ENCODE measurements at places on chromosomes 2 and 18.

GRCh38 chr2:44906972-44907371 lies 34.5 kb upstream of the SIX3 start:
- peak; percentile 71 for DNase-seq

- DNase-seq: no peak
These were observed 310.3 kb upstream of the HS6ST1 start for GRCh38 chr2:128628996-128629395.

GRCh38 chr2:43149482-43150107 lies 76.8 kb downstream of the ZFP36L2 start:
- DNase-seq: no peak

DNA sequence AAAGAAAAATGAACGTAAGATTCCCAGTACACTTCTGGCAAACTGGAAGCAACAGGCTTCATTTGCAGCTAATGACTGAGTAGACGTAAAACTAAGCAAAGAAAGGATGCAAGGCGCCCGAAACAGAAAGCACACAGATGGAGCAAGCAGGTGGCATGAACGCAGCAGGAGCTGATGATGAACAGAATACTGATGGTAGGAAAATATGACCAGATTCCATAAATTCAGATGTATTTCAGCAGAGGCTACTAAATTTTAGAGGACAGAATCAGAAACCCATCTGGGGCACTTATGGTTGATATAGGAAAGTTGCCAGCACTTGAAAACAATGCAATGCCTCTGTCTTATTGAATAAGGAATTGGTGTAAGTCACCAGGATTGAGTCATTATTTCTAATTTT lies 658.7 kb upstream of the LINC00305 start:
- no peak for DNase-seq

- DNase-seq: no peak
These were observed 68.5 kb upstream of the CHST9 start for GRCh38 chr18:27253571-27253970.

GRCh38 chr2:236607471-236608187 lies 38.0 kb downstream of the ACKR3 start:
- no peak for DNase-seq

DNA sequence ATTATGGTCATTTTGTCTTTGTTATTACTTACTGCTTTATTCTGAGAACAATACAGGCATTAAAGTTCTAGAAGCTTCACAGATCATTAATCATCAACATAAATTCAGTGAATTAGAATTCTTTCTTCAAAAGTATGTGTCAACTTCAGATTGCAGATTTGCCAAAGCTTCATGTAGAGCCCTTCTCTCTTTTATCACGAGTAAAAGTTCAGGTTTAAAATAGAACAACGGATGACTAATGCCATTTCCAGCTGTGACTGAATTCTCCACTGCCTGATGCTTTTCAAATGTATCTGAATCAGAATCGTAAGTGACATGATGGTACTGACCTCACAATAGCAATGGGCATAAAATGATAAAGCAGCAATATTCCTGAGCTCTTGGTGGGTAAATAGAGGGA lies 116.0 kb downstream of the ABCA12 start:
- DNase-seq: no peak

DNA sequence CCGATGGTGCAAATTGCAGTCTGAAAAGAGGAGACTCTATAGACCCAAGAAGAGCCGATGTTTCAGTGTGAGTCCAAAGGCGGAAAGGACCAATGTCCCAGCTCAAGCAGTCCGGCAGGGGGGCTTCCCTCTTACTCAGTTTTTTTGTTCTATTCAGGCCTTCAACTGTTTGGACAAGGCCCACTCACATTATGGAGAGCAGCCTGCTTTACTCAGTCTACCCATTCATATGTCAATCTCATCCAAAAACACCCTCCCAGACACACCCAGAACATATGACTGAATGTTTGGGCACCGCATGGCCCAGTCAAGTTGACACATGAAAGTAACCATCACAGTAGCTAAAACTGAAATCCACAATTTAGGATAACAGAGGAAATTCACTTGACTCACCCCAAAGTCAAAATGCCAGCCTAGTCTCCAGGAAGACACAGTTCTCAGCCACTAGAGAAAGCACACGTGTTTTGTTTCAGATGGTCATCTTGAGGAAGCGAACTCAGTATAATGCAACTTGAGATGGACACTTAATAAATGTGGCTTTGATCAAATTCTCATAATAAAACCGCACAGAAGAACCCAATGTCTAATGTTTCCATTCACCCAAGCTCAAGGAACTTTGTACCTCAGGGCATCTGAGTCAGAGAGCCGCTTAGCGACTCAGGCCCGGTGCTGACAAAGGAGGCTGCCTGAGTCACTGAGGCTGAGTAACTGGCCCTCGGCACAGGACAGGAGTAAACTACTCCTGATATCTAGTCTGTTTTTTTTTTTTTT lies 2.4 kb downstream of the FHL2 start:
- DNase-seq: no peak

GRCh38 chr2:59868981-59869380 lies 684.5 kb downstream of the BCL11A start:
- no peak for DNase-seq

DNA sequence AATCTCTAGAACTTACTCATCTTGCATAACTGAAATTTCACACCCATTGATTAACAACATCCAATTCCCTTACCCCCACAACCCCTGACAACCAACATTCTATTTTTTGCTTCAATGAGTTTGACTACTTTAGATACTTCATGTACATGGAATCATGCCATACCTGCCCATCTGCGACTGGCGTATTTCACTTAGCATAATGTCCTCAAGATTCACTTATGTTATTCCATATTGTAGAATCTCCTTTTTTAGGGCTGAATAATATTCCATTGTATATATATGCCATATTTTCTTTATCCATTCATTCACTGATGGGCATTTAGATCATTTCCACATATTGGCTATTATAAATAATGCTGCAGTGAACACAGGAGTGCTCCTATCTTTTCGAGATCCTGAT lies 13.8 kb downstream of the CTAGE1 start:
- DNase-seq: no peak

DNA sequence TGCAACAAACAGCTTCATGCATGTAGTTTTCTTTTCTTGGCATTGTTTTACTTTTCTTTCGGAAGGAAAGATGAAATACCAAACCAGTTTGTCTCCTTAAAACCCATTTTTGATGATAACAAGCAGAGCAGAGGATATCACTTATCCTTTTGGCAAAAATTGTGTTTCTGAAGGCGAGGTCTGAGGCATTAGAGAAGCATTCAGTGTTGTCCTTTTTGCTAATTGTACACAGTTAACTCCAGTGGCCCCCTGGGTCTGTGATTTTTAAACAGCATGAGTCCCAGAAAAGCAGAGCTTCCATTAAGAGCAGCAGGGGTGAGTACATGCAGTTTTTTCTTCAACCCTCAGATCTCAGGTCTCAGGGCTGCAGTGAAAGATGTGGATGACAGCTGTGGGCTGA lies 41.3 kb downstream of the TTC39C start:
- peak; percentile 53 for DNase-seq

DNA sequence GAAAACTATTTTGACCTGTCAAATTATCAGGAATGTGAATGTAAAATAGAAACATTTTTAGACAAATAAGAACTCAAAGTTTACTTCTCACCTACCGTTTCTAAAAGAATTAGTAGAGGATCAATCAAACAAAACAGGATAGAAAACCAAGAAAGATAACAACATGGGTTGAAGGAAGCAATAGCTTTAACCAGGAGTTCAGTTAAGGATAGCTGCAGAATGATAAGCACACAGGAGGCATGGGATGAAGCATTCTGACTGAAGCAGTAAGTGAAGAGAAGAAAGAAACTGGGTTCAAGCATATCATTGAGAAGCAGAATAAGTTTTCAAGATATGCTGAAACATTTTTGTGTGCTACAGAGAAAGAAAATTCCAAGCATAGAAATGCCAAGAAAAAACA lies 52.3 kb downstream of the TWSG1 start:
- no peak for DNase-seq

DNA sequence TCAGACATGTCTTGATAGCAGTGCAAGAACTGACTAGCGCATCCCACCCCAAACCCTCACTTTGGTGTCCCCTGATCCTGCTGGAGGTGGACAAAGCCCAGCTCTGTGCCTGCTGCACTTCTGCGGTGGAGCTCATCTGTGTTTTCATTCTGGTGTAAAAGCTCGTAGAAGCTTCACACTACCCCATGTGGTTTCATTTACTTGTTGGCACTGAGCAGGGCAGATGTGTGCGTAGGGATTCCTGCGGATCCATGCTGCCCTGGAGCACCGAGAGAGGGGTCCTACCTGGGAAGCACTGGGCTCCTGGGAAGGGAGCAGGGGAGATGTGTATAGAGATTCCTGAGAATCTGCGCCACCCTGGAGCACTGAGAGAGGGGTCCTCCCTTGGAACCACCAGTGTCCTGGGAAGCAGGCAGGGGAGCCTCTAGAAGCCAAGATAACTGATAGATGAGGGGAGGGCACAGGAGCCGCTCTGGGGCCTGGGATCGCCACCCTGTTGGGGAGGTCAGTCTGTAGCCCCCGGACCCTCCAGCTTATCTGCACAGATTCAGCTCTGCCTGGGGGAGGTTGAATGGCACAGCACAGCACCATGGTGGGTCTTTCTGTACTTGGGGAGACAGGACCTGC lies 106.9 kb upstream of the OTOS start:
- DNase-seq: no peak

GRCh38 chr18:67117804-67118203 lies 398.7 kb downstream of the DSEL start:
- DNase-seq: no peak

GRCh38 chr2:156653675-156654074 lies 217.5 kb downstream of the GPD2 start:
- no peak for DNase-seq

DNA sequence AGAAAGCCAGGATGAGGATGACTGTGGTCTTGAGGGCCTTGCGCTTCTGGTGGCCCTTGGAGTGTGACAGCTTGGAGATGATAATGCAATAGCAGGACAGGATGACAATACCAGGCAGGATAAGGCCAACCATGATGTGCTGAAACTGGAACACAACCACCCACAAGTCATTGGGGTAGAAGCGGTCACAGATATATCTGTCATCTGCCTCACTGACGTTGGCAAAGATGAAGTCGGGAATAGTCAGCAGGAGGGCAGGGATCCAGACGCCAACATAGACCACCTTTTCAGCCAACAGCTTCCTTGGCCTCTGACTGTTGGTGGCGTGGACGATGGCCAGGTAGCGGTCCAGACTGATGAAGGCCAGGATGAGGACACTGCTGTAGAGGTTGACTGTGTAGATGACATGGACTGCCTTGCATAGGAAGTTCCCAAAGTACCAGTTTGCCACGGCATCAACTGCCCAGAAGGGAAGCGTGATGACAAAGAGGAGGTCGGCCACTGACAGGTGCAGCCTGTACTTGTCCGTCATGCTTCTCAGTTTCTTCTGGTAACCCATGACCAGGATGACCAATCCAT lies 2.7 kb downstream of the CXCR4 start:
- no peak for DNase-seq

GRCh38 chr2:7262727-7263126 lies 345.5 kb downstream of the RNF144A start:
- DNase-seq: no peak

- no peak for DNase-seq
These were observed 26.8 kb upstream of the EPAS1 start for GRCh38 chr2:46270384-46270783.

Data from NCI-H2227 treated with DMSO at 0.1 percent for 48 hours (cell line).